ENCODE measurements at places on chromosomes 11 and 22.

- DNase-seq = no peak
Observed at GRCh38 chr11:18567081-18567480, 21.5 kb downstream of the UEVLD start.

GRCh38 chr11:104432981-104433380 is 269.0 kb upstream of the PDGFD start:
- DNase-seq = no peak

GRCh38 chr11:133826866-133827265 is 18.4 kb downstream of the SPATA19 start:
- no peak for DNase-seq

DNA sequence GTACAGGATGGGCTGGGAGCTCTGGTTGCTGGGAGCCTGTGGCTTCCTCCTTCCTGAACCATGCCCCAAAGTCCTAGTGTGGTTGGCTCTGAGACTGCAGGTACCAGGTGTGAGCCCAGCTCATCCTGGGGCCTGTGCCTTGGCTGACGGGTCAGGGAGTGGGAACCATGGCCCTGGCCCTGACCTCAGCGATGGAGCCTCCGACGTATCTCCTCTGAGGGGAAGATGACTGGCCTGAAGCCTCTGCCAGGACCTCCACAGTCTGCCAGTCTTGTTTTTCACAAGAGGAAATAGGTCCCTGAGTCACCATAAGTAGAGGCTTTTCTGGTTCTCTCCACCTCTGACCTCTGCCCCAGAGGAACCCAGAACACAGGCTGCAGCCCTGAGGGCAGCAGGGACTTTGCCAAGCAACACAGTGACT is 3.4 kb downstream of the RCE1 start:
- no peak for DNase-seq
